Fibroblast of the conjunctiva (primary cell): ENCODE measurements at places on chromosomes 7 and 10.

DNA sequence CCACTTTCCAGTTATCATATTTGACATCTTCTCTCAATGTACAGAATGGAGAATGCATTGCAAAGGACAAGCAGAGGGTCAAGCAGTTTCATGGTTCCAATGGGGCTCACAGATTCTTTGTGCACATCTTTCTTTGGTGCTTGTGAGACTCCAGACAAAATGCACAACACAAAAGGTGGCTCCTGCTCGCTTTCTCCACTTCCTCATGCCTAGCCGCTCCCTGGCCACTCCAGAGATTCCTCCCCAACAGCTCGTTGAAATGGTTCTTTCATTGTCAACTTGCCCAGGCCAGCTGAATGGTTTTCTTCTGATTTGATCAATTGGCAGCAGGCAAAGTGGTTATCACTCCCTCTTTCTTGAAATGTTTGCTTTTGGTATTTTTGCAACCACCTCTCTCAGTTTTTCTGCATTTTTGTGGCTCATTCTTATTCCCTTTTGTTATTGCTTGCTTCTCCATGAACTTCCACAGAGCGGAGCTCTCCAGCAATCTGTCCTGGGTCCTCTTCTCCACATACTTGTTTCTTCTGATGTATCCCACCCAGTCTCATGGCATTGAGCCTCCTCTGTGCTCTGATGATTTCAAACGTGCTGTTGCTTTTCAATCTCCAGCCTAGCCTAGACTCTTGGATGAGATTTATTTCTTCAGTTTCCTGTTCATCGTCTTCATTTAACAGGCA lies 507.8 kb upstream of the MKI67 start:
- DNase-seq: no peak

- no peak for DNase-seq
Measured at GRCh38 chr7:43511029-43511428, 71.9 kb upstream of the STK17A start.

DNA sequence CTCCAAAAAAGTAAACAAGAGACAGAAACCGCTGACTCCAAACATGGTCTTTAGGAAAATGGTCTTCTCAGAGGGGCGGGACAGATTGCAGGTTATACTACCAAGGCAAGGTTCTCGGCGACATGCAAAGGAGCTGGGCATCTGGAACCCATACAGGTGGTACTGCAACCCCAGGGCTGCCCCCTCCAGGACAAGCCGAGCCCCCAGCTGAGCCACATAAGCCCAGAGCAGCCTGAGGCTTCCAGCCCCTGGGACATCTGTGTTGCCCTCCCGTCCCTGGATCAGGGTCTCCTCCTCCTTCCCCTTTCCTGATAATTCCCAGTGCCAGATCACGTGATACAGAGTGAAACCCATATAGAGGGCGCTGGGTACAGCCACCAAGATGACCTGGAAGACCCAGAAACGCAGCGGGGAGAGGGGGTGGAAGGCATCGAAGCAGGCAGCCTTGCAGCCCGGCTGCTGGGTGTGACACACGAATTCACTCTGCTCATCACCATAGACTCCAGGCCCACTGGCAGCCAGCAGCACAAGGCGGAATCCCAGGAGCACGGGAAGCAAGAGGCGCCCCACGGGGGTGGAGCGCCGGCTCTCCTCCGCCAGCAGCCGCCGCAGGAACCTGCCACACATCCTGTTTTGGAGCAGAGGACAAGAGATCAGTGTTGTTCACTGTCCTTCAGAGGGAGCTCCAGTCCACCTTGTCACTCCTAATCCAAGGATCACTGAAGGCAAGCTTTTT lies at the start of gene GJC3:
GJC3 (minus strand) TSS at position 627 of the 736 bp plus-strand sequence; CDS start at position 627, 0 bp downstream.
- DNase-seq: no peak

- no peak for DNase-seq
Measured at GRCh38 chr7:137547485-137547884, 204.0 kb upstream of the PTN start.

GRCh38 chr7:35036361-35037171 lies 719 bp downstream of the DPY19L1 start:
- DNase-seq: peak; percentile 22

DNA sequence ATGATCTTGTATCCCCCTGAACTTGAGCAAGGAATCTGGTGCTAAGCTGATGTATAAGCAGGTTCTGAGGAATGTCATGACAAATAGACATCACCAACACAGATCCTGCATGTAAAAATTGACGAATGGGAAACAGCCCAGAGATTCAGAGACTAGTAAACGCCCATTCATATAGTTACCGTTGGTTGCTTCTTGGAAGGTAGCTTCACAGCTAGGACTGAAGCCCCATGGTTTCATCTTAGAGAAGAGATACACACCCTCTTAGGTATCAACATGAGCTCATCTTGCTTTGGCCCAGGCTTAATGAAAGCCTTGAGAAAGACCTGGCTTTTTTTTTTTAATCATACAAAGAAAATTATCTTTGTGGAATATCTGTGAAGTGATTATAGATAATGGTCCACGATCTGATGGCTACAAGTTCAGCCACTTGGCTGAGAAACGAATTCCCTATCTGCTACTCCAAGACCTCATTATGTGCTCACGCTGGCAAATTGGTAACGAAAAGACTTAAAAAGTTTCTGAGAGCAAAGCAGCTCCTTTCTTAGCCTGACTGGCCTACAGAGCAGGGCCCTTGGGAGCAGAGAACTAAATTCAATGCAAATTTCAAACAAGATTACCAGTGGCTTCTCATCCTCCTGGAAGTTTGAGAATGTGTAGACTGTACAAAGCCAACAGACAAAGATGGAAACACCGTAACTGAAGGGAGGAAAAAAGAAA lies 181.1 kb downstream of the NRP1 start:
- no peak for DNase-seq

- no peak for DNase-seq
Measured at GRCh38 chr10:130040351-130040750, 70.3 kb downstream of the C10orf143 start.

- no peak for DNase-seq
Measured at GRCh38 chr7:135392701-135393100, 117.2 kb downstream of the CNOT4 start.

DNA sequence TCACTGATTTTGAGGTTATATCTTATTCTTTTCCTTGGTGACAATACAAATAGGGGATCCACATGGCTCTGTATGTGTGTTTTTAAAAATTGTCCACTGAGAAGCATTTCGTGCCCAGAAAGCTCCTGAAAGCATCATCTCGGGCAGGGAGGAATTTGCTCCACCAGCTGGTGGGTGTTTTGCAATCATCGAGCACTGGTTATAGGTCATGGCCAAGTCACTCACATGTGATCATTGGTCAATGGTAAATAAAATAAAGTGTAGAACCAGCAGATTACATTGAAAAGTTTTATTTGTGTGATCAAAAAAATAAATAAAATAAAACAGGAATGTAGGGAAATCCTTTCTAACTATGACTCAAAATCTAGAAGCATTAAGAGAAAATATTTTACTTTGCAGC lies 23.0 kb upstream of the SNX13 start:
- no peak for DNase-seq

- DNase-seq: no peak
Measured at GRCh38 chr10:78634389-78634815, 434.4 kb upstream of the ZMIZ1 start.

DNA sequence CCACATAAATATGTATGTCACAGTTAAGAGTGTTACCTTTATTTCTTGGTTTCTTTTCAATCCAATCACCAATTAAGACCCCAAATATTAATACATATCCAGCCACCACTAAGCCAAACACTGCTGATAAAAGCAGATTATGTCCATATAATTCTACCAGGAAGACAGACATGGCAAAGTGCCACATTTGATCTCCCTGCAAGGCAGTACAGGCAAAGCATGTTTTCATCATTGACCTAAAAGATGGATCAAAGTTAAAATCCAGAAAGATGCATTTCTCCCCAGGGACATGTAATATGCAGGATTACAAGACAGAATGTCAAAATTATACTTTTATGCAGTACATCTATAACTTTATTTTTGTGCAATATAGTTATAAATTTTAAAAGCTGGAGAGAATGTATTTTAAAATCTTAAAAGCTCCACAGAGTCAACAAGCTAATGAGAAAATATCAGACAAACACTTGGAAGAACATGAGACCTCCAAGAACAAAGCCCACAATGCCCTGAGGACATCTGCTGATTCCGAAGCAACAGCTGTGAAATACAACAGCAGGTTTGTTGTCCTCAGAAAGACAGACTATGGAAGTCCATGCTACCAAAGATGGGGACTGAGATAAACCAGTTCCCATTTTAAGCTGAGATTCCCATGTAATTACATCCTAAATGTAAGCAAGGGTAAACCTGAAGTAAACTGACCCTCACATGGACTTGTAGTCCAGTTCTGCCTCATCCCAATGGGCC lies 54.5 kb upstream of the TOMM7 start:
- DNase-seq: no peak

DNA sequence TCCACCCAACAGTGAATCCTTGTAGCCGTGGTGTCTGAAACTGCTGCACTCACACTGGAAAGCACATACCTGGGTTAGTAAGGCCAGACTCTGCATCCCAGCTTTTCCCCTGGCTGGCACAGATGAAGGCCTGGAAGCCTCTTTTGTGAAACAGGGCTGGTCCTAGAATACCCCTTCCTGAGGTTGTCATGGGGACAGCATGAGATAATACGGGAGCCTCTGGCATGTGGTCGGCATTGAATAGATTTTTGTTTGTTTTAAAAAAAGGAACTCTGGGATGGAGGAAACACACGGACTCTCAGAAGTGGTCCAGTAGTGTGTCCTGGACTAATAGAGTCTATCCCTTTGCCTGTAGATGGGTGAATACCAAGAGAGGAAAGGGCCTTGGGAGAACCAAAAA lies 129.7 kb downstream of the TMEM178B start:
- DNase-seq: no peak

DNA sequence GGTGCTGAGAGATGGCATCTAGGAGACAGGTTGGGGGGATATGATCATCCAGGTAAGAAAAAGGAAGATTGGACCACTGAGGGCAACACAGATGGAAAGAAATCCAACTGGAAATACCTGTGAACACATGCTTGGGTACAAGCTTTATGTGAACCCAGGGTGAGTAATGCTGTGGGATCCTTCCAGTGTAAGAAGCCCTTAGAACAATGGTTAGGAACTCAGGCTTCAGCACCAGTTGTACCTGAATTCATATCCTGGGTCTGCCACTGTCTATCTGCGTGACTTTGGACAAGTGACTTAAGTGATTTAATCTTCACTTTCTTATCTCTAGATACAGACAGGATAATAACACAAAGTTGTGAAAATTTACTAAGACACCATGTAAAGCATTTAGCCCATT lies 131.0 kb downstream of the ST7 start:
- DNase-seq: no peak

DNA sequence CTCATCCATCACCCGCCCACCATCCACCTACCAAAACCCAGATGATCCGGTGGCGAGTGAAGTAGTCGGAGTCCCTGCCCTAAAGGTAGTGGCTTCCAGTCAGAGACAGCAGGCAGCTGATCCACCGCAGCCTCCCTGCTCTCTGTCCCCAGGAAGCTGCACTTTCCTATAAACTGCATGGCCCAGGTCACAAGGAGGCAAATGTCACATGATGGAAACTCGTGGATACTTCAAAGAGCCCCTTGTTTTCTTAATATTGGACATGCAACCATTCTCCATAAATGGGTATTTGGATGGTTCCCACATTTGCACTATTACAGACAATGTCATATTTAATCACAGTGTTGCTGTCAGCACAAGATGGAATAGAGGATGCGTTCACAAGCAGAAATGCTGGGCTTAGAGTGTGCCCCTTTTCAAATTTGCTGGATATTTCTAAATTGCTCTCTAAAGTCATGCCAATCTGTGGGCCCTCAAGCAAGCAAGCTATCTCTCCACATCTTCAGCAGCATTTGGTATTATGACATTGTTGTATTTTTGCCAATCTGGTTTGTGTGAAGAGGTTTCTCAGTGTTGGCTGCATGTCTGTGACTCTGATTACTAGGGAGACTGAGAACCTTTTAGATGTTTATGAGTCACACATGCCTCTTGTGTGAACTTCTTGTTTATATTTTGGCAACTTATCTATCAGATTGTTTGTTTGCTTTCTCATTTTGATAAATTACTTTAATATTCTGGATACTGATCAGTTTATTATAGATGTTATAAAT lies 822.0 kb downstream of the TNS3 start:
- no peak for DNase-seq

DNA sequence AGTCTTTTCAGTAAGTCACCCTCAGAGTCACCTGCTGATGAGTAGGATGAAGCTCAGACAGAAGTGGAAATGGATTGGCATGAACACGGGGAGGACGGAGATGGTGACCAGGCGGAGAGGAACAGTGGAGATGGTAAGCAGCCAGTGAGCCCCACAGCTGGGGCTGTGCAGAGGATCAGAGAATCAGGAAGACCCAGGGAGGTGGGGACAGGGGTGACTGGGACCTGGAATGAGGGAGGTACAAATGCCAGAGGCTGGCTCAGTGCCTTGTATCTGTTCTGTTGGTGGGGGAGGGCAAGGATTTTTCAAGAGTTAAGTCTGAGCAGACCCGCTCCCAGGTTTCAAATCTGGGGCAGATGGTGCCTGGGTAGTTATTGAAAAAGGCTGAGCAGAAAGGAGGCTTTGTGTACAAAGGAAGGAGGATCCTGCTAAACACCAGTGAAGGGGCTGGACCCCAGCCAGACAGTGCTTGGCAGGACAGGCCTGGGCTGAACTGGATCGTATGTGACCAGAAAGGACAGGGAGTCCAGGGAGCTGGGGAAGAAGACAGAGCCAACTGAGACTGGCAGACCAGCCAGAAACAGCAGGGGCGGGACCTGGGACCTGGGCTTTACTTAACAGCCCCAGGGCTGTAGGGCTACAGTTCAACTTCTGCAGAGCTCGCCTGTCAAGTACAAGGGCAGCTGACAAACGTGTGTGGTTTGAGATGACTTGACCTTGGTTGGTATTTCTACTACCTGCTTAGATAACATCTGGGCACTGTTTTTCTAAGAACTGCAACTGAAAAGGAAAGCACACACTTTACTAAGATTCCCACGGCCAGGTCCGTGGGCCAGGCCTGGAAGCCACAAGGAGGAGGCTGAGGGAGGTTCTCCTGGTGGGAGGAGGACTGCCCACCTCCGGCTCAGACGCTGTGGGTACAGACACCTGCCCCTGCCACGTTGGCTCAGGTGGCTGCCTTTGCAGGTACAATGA lies 13.2 kb upstream of the FRMPD2 start:
- DNase-seq: no peak

GRCh38 chr7:139427788-139428187 lies 55.7 kb downstream of the KLRG2 start:
- DNase-seq: no peak

GRCh38 chr10:77846718-77847311 lies 79.7 kb downstream of the DLG5 start:
- peak; percentile 53 for DNase-seq

GRCh38 chr10:69146759-69147158 lies 22.8 kb downstream of the VPS26A start:
- no peak for DNase-seq

- peak; percentile 13 for DNase-seq
Measured at GRCh38 chr10:6050801-6051445, 11.2 kb downstream of the IL2RA start.
